ENCODE measurements at places on chromosomes 6 and 20.
A peak's percentile ranks its signal among the peaks of the same experiment; 100 is the strongest.

GRCh38 chr6:166822609-166823008 is 133.7 kb downstream of the RNASET2 start:
- no peak for DNase-seq

DNA sequence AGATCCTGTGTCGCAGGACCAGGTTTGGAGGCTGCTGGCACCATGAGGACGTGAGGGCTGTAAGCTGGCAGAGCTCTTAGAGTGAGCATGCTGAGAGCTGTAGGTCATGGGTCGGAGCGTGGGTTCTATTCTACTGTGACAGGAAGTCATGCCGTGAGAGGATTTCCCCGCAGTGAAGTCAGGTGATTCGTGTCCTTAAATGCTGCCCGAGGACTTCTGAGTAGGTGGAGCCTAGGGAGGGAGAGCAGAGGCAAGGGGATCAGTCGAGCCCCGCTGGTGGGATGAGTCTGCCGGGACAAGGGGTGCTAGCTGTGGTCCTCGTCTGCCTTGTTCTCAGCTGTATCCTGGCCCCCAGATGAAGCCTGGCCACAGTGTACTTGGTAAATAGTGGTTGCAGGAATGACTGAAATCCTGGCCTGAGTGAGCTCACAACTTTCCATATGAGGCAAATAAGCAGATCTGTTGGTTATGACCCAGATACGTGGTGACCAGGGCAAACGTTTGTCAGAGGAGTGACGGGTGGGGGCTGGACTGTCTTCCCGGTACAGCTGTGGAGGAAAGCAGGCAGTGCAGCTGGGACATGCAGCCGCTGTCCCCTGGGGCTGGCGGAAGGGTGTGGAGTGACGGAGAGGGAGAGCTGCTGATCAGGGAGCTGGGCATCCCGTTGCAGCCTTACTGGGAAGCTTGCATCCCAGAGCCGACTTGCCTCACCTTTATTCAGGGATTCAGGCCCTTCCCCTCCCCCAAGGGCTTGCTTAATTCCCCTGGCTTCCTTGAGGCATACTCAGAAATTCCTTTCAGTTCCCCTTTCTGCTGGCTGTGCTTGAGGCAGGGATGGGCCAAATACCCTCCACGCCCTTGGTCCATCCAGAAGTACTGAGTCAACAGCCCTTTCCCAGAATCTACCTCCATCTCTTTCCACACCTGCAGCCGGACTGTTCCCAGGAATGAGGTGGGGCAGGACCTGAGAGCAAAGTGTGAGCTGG is 250.9 kb upstream of the RREB1 start:
- DNase-seq, result peak; percentile 45

GRCh38 chr6:127907960-127908640 is 7.2 kb upstream of the THEMIS start:
- no peak for DNase-seq

GRCh38 chr6:142744836-142745235 is 200.1 kb downstream of the HIVEP2 start:
- no peak for DNase-seq

DNA sequence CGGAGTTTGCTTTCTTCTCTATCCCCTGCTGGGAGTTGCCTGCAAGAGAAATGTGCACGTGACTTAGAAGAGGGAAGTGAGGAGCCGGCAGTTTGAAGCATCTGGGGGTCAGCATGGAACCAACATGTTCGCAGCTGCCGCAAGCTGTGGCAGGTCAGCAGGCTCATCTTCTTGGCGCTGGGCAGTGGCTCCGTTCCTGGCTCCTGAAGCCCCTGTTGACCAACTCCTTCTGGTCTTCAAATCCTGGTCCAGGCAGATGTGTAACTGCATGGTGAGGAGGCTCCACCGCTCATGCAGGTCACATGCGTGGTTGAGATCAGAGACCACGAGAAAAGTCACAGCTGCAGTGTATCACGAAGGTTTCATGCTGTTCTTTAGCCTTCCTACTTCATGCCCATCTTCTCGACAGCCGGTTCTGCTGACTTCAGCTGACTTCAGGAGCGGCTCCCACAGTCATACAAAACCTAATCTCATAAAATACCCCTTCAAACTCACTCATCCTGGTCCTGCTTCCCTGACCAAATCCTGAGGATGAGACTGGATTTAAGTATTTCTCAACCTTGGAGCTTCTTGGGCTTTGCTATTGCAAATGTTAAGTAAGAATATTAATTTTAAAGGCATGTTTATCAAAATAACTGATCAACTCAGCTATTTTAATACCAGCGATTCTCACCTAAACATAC is 44.9 kb upstream of the BCAS1 start:
- peak; percentile 11 for DNase-seq

DNA sequence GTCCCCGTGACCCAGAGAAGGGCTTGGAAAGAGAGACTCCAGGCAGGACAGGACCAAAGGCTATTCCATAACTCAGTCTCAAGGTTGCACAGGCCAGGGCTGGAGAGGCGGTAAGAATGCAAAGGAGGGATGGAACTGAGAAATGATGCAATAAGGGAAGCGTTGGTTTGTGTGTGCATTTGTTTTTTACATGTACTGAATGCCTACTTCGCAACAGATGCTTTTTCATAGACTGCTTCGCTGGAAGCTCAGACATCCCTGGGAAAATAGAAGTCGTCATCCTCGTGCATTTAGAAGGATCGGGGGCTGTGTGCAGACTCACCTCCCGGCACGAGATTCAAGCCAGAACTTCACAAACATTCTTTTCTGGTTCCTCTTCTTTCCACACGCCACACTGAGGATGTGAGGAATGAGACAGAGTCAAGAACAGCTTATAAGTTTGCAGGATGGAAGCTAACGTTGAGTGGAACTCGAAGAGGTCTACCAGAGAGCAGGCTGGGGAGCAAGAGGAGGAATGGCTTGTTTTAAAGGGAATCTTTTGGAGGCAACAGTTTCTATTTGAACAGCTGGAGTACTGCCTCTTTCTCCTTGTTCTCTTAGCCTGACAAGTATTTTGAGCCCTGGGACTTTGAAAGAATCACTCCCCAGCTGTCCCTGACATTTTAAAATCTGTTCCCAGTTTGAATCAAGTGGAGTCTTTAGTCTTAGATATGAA is 19.3 kb upstream of the LY86 start:
- DNase-seq, result no peak

- no peak for DNase-seq
Measured at GRCh38 chr20:47917549-47918070, 132.3 kb upstream of the SULF2 start.

DNA sequence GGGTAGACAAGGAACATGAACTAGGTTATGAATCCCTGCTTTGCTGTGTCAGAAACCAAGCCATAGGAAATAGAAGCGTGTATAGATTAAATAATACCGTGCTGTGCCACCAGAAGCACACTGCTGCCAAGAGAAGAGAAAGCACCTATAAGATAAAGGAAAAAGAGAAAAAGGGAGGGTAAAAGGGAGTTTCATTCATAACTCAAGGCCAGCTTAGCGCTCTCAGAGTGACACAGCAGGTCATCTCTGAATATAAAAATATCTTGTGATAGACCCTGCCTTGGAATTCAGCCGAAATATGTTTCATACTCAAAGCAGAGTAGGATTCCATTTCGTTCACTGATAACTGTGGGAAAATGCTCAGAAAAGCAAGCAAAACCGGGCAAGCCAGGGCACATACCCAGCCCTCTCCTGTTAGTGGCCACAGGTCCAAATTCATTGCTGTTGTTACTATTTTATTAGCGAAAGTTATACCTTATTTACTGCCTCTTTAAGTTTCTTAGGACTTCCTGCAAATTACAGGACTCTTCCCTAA is 8.7 kb downstream of the JAG1 start:
- DNase-seq, result peak; percentile 6

DNA sequence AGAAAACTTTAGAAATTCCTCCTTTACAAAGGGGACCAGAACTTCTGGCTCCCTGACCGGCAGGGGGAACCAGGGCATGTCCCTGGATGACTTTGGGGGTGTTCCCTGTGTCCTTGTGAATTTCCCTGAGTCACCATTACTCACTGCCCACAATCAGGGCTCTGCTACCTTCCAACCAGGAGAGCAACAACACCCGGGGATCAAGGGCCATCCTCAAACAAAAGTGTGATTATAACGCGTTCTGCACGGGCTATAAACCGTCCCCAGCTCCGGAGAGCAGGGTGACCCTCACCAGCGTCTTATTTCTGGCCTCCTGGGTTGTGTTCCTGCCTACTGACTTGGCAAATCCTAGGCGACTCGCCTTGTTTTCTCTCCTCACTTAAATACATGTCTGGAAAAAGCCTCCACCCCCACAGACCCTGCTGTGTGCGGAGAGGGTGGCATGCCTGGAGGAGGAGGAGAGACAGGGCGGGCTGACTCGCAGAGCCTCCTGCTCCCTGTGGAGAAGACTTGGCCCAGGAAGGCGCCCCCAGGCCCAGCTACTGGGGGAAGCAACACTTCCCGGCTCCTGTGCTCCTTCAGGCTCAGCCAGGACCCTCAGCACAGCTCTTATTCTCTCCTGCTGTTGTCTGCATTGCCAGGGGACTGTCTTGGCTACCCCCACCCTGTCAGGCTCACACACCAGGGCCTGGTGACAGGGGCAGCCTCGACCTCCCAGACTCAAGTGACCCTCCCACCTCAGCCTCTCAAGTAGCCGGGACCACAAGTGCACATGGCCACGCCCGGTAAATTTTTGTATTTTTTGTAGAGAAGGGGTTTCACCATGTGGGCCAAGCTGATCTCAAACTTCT is 54.1 kb downstream of the FGD2 start:
- peak; percentile 85 for DNase-seq

- DNase-seq, result peak; percentile 71
Measured at GRCh38 chr6:38997128-38997761, 51.3 kb upstream of the GLP1R start.

- DNase-seq, result peak; percentile 45
Measured at GRCh38 chr6:79421707-79422484, 115.3 kb downstream of the LCA5 start.

DNA sequence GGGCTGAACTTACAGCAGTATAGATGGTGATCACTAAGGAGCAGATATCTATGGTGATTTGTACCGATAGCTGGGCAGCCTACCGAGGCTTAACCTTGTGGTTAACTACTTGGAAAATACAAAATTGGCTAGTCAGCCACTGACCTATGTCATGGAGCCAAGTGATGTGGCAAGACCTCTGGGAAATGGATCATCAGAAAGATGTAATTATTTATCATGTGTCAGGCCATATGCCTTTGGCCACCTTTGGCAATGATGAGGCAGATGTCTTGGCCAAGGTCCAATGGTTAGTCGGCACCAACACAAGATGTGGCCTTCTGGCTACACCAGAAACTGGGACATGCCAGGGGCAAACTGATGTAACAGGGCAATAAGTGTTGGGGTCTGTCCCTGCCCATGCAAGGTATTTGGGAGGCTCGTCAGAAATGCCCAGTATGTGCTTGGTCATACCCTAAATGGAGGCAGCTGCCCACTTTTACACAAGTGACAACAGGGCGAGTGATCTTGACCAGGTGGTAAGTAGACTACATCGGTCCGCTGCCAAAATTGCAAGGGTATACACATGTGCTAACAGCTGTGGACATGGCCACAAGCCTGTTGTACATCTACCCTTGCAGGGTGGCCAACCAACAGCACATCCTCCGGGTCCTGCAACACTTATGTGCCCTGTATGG is 30.1 kb downstream of the HDDC2 start:
- no peak for DNase-seq

- no peak for DNase-seq
Measured at GRCh38 chr6:49540614-49541013, 9.9 kb upstream of the C6orf141 start.

- no peak for DNase-seq
Measured at GRCh38 chr6:131914234-131914633, 36.9 kb downstream of the CCN2 start.

DNA sequence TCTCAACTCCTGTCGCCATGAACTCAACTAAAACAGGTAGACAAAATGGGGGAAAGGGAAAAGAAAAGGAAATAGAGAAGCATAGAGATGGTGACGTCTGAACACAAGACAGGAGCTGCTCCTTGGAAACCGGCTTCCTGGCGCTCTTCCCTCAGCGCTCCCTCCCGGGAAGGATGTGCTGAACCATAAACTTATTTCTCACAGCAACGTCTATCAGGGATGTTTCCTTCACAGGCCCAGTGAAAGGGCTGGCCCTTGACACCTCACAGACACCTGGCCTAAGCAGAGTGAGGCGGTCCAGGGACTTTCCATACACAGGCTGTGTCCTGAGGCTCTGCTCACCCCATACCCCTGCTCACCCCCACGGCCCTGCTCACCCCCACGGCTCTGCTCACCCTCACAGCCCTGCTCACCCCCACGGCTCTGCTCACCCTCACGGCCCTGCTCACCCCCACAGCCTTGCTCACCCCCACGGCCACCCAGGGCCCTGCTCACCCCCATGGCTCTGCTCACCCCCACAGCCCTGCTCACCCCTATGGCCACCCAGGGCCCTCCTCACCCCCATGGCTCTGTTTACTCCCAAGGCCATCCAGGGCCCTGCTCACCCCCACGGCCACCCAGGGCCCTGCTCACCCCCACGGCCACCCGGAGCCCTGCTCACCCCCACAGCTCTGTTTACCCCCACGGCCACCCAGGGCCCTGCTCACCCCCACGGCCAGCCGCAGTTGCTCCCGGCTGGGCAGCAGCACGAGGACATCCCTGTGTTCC is 653 bp downstream of the FRMD1 start:
- DNase-seq, result no peak

- DNase-seq, result peak; percentile 90
Measured at GRCh38 chr6:111210194-111210728, 123.0 kb downstream of the SLC16A10 start.

GRCh38 chr6:72564231-72564630 is 57.6 kb upstream of the KCNQ5 start:
- no peak for DNase-seq

DNA sequence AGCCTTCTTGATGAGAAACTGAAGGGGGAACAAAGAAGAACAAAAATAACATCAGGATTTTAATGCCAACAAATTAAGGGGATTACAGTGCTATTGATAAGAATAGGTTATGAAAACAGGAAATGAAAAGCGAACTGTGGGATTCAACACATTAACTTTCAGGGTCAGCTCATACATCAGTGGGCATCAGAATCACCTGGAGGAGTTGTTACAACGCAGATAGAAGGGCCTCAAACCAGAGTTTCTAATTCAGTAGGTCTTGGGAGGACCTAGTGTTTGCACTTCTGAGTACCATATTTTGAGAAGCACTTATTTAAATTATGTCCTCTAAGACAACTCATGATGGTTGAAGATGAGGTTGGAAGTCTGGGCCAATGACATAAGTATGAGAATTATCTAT is 5.6 kb upstream of the TMEM244 start:
- no peak for DNase-seq

DNA sequence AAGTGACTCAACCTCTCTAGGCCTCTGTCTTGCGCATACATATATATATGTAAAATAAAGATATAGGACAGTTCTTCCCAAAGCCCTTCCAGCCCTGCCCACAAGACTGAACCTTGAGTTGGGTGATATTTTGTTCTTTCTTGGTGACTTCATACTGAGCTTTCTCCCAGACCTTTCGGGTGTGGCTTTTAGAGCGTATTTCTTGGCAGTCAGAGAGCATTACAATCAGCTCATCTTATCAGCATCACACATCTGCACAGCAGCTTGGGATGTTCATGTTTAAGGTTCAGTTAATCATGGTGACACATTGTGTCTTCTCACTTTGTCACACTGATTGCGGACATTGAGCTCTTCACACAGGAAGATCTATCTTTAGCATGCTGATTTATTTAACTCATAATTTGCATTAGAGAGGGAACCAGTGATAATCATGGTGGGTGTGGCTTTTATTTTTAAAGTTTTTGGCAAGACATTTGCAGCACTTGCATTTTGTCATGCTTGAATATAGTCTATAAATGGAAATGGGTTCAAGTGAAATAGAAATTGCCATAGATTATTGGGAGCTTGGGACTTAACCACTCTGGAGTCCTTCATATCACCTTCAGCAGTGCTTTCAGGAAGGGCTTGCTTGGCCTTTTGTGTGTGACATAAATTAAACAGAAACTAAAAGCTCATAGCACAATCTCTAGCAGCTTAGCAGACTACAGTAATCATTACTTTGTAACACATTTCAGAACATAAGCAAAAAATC is 8.3 kb downstream of the KIF3B start:
- DNase-seq, result peak; percentile 96
